ENCODE measurements at places on chromosomes 13 and 19.

- no peak for DNase-seq
These were observed 325.9 kb downstream of the NDFIP2 start for GRCh38 chr13:79806821-79807220.

GRCh38 chr19:43638995-43639518, 593 bp downstream of the CADM4 start:
- no peak for DNase-seq

DNA sequence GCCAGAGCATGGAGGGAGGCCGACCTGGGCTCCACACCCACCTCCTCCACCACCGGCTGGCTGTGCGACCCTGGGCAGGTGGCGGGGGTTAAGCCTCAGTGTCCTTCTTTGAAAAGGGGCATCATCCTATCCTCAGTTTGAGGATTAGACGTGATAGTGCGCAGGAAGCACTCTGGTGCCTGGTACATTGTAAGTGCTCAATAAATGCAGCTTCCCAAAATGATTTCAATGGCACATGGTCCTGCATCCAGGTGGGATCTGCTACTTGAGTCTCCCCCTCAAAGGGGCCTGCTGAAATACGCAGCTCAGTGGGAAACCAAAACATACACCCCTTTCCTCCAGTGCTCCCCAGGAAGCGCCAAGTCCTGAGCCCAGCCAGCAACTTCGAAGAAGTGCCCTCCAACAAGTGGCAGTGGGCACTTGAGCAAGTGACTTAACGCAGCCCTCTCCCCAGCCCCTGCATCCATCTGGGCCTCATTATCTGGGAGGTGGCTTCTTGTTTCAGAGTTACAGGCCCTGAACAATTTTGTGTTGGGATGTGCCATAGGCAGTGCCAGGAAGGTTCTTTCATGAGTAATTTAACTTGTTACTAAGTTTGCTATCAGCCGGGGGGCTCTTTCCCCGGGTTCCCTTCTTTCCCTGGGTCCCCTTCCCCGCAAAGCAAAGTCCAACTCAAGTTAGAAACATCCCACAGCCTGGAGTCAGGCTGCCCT, 17.9 kb downstream of the ACTN4 start:
- DNase-seq = no peak

DNA sequence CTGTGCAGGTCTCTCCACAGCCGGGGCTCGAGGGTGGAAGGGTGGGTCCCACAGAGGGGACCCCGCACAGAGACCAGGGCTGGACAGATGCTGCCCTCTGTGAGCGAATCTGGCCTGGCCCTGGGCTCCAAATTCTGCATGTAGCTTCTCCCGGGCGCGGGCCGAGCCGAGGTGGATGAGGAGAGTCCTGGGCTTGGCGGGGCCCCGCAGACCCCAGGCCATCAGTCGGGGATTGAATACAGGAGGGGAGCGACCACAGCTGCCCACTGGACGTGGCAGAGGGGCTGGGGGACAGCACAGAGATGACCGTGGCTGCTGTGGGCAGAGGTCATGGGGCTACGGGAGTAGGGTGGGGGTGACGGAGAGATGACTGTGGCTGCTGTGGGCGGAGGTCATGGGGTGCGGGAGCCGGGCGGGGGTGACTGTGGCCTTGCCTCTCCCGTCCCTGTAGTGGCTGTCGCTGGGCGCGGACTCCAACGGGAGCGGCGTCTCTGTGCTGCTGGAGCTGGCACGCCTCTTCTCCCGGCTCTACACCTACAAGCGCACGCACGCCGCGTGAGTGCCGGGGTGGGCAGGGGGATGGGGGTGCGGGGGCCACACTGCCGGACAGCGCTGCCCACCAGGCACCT, 15.5 kb downstream of the NCLN start:
- no peak for DNase-seq

DNA sequence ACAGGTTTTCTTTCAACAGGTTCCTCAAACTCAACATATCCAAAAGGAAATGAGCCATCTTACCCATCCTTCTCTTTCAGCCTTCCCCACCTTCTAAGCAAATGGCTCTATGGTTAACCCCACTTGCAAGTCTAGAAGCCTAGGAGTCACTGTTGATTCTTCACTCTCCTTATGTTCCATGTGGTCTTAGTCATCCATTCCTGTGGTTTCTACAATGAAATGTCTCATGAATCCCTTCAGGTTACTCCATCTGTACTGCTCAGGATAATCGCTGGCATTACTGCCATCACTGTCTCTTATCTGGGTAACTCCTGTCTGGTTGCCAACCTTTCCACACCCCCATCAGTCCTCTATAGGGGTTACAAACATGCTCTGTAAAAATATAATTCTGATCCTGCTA, 381.3 kb downstream of the ENOX1 start:
- DNase-seq = no peak

GRCh38 chr19:29532097-29532496, 6.3 kb downstream of the VSTM2B start:
- DNase-seq = no peak

- peak; percentile 76 for DNase-seq
These were observed 15.2 kb upstream of the PAK4 start for GRCh38 chr19:39110263-39110967.

GRCh38 chr19:14603990-14604387, 21.1 kb downstream of the CLEC17A start:
- DNase-seq = no peak

GRCh38 chr19:29264897-29265296, 51.9 kb upstream of the UQCRFS1 start:
- no peak for DNase-seq

DNA sequence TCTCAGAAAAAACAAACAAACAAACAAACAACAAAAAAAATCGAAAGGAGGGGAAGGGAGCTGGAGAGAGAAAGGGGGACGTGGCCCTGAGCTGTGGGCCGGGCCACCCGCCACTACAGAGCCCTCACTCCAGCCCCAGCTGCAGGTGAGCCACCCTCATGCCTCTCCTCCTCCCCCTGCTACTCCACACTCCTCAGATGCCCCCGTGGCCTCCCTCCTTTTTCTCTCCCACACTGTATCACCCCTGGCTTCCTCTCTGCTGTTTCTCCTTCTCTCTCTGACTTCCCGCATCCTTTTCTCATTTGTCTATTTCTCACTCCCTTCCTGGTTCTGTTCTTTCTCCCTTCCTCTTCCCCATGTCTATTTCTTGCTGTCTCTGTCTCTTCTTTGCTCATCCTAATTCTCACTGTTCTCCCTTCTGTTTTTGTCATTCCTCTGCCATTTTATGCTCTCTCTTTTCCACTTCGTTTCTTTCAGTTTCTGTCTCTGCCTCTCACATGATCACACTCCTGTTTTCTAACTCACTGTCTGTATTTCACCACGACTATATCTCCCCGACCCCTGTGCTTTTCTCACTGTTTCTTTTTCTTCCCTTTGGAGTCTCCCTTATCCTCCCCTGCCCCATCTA, 2.7 kb downstream of the KLK2 start:
- no peak for DNase-seq

DNA sequence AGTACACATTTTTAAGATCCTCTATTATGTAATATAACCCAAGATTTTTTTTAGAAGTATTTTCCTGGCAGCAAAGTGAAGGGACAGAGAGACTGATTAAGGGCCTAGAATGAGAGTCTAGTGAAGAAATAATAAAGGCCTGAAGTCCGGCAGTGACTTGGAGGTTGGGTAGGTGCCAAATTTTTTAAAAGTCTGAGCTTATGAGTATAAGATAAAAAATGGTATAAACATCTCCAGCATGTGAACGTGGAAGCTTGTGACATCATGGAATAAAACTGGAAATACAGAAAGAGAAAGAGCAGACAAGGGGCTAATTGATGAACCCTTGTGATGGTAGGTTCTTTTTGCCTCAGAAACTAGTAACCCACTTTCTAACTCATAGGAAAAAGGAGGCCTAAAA, 174.6 kb downstream of the SUCLA2 start:
- DNase-seq = no peak

GRCh38 chr13:103410002-103410401, 343.8 kb upstream of the SLC10A2 start:
- no peak for DNase-seq

- DNase-seq = no peak
These were observed 123.3 kb downstream of the RAB20 start for GRCh38 chr13:110438211-110438610.

- DNase-seq = peak; percentile 94
These were observed 6.5 kb downstream of the MED29 start for GRCh38 chr19:39397360-39398296.

DNA sequence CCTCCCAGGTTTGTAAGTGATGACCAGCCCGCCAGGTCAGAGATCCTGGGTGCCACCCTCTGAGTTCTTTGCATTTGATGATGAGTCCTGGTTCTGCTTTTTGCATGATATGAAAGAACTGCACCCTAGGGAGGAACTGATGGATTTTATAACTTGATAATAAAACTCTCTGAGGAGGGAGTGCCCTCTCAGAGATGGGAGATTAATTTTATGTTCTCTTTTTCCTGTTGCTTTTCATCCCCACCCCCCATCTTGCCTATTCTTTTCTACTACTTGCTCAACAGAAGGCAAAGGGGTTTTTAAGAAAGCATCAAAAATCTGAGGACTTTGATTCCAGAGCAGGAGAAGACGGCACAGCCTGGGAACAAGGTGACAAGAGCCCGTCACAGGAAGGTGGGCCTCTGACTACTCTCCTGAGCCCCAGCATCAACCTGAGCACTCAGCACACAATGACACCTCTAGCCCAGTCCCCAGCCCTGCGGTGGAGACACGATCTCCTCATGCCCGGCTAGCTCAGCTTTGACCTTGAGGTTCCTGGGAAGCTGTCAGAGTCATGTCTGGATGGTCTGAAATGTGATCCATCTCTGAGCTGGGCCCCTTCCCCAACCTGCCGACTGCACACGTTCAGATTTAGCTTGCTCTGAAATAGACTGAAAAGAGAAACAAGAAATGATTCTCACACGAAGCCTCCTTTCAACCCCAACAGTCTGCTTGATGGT, 69.1 kb downstream of the SIAH3 start:
- DNase-seq = no peak

- no peak for DNase-seq
These were observed 89.9 kb downstream of the FGF14 start for GRCh38 chr13:102311901-102312300.

GRCh38 chr19:52992109-52993004, 21.4 kb upstream of the ERVV-1 start:
- no peak for DNase-seq

- DNase-seq = no peak
These were observed 555 bp downstream of the SAMD4B start for GRCh38 chr19:39342647-39343305.

DNA sequence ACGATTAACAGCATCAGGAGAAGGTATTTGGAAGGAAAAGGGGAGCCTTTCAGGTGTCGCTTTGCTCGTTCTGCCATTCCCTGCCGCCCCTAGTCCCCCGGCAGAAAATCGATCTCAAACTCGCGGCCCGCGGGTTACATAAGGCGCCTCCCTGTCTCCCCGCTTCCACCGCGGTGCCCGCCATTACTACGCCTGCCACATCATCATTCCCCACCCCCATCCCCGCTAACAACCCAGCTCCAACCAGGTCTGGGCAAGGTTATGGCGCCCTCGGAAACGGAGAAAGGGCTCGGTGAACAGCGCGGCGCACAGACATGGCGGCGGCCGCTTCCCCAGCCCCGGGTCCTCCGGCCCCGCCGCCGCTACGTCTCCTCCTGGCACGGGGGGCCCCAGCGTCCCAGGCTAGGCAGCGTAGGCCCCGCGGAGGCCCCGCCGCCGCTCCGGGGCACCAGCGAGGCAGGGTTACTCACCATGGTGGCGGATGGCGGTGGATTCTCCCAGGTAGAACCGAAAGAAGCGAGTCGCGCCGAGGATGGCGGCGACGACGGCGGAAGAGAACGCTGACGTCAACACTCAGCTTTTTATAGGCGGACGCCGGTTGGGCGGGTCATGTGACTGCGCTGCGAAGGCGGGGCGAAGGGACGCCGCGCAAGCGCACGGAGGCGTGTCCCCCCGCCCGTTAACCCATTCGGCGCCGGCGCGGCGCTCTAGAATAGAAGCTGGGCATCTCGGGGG, at the start of gene EEF2:
Gene EEF2, minus strand, starts transcription at position 556 of the 735 bp plus-strand sequence. Its CDS starts 83 bp downstream, at position 473.
- DNase-seq = peak; percentile 91

DNA sequence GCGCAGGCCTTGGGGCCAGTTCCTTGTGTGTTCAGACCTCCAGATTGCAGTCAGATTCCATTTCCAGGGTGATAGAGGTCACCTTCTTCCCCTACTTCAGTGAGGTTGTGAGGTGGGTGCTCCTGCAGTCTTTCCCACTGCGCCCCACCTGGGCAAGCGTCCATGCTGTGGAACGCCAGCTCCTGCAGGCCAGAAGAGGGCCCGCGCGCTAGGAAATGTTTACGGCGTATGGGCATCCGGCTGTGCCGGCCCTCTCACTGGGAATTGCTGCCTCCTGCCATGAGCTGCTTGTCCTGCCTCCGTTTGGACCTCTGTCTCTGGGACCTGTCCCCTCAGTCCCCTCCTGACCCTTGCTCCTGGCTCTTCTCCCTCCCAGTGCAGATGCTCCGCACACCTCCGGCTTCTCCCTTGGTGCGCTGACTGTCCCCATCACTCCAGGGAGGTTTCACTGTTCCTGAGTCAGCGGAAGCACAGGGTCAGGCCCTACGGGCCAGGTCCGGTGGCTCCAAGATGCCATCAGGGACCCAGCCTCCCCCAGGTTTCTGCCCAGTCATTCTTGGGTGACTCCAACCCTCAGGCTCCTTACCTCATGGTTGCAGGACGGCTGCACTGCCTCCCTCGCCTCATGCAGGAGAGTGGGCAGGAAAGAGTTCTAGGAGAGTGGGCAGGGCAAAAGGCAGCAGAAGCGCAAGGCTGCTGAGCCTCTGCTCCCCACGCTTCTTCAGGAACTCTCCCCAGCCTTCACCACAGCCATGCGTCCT, 56.6 kb downstream of the SMARCA4 start:
- DNase-seq = no peak

GRCh38 chr13:71634182-71634581, 232.8 kb downstream of the DACH1 start:
- no peak for DNase-seq

DNA sequence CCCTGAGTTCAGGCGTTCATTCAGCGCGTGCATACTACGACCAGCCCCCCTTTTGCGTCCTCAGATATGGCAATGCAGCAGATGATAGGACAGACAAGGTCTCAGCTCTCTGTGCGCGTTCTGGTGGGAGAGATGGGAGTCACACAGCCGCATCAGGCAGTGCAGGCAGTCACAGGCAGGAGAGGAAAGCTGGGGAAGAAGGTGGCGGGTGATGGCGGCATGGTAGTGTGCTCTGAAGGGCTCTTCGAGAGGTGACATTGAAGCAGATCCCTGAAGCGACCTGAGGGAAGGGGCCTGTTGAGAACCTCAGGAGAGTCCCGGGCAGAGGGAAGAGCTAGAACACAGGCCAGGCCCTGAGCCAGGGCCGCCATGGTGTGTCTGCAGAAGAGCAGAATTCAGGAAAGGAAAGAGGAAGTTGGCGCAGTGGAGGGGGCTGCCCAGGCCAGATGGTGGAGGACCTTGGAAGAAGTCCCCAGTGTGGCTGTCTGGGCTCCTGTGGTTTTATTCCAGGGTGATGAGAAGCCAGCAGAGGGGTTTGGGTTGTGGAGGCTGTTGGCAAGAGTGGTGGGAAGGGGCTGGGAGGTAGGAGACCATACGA, 3.5 kb downstream of the USF2 start:
- DNase-seq = no peak

- no peak for DNase-seq
These were observed 477.3 kb downstream of the KLF12 start for GRCh38 chr13:73656863-73657262.

Data from activated CD4-positive, alpha-beta T cell treated with anti-CD3 and anti-CD28 coated beads, Interleukin-2, amount 10 ng/mL, durations not matched to agents 7 days and 5 days (primary cell).